ENCODE measurements at places on chromosomes 3 and 15. TPM values are rescaled to one million over a fixed set of nuclear protein-coding genes. Genes with fewer than 3 reads are reported as not detected.

DNA sequence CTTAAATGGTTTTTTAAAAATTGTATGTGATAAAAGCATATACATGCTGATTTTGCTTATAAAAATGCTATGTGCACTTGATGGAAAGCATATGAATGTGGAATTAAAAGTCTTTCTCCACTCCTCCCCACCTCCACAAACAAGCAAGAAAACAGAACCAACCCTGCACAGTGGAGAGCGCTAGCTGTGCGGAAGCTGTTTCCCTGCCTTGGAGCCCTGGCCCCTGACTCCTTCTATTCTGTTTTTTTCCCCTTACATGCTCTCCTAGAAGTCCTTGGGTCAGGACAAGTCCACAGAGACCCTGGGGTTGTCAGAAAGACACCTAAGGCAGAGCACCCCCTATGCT lies 64.2 kb downstream of the BOC start:
- no peak for DNase-seq

DUOXA2 gene
- not detected for total RNA-seq

DNA sequence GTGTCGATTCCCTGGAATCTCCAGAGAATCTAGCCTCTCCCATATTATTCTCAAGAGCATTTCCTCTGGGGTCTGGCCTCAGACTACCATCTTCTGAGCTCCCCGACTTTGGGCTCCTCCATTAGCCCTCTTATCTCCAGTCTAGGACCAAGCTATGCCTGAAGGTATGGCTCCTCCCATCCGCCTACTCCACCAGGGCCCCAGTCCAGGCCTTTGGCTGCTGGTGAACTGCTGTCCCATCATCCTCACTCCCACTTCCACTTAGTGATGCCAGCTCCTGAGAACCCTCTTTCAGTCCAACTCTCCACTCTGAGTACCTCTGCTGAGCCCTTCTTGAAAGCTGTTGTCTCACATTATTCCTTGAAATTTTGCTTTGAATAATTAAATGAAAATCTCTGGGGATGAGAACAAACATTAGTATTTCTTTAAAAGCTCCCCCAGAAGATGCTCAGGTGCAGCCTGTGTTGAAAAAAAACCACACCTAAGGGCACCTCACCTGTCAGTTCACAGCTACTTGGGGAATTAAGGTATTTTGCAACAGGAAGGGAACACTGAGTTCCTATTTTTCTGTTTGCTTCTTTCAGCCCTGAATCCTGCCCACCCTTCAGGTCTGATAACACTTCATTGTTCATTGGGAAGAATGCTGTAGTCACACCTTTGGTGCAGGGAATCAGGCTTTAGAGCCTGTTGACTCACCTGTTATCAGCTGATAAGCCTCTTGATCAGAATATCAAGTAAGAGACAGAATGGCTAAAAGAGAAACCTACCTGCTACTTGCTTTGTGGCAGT lies 9.5 kb downstream of the CLDN18 start:
- DNase-seq: no peak

GRCh38 chr15:63939531-63940130 lies 105.9 kb upstream of the HERC1 start:
- peak; percentile 77 for DNase-seq

DNA sequence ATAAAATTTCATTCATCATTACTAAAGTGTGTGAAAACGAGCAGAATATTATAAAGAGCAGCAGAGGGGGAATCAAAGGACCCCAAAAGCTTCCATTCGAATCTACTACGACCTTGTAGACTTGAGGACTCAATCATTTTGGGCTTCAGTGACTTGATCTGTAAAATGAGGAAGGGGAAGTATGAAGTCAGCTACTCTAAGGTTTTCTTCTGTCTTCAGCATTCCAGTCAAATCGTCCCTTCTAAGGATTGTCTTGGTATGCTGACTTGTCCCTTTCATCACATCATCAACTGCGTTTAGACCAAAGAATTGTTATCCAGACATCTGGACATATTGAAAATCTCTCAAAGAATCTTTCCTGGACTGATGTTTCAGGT lies 44.8 kb downstream of the PLD1 start:
- DNase-seq: no peak

GRCh38 chr3:42719002-42719401 lies 16.4 kb upstream of the HHATL start:
- no peak for DNase-seq

DNA sequence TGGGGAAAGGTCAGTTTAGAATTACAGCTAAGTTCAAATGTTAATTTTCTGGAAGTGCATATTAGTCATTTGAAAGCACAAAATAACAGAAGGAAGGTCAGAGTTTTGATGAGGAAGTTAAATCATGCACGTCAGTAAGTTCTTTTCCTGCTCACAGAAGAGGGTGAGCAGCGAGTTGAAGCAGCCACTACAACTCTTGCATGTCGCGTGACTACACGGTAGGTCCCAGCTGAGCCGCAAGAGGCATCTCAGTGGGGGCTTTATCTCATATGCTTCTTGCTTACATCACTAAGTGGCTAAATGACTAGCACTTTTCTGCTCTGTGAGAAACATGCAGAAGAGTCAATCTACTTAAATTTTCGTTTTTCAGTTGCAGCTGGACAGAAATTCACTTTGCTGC lies 21.3 kb upstream of the SEC62 start:
- peak; percentile 74 for DNase-seq

DNA sequence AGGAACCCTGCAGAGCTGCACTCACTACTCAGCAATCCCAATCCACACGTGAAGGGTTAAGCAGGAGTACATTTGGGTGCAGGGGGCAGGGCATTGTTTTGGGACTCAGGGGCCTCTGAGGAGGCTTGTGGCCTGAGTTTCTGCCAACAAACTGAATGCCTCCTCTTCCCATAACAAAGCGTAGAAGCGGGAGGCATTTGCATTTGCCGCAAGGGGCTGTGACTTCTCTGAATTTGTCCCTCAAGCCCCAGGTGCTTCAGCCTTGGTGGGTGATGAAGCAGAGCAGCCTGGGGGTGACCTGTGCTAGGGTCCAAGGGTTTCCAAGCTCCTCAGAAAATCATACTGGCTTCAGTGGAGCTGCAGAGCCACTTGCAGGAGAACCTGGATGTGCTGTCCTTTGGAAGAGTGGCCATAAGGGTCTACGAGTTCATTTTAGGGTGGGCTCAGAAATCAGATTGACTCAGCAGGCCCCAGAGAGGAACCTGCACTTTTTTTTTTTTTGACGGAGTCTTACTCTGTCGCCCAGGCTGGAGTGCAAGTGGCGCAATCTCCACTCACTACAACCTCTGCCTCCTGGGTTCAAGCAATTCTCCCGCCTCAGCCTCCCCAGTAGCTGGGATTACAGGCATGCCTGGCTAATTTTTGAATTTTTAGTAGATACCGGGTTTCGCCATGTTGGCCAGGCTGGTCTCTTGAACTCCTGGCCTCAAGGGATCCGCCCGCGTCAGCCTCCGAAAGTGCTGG lies 1.4 kb upstream of the RPSA start:
- no peak for DNase-seq

PATL2 gene
- total RNA-seq: 13.5 TPM

GRCh38 chr3:42035816-42036482 lies 55.2 kb upstream of the TRAK1 start:
- DNase-seq: no peak

Measured in activated CD4-positive, alpha-beta T cell treated with anti-CD3 and anti-CD28 coated beads, Interleukin-2, amount 10 ng/mL, durations not matched to agents 24 days and 14 days (primary cell).